ENCODE measurements at places on chromosomes 3 and 15.

GRCh38 chr3:176623468-176624150 is 573.7 kb downstream of the TBL1XR1 start:
- DNase-seq, result no peak

DNA sequence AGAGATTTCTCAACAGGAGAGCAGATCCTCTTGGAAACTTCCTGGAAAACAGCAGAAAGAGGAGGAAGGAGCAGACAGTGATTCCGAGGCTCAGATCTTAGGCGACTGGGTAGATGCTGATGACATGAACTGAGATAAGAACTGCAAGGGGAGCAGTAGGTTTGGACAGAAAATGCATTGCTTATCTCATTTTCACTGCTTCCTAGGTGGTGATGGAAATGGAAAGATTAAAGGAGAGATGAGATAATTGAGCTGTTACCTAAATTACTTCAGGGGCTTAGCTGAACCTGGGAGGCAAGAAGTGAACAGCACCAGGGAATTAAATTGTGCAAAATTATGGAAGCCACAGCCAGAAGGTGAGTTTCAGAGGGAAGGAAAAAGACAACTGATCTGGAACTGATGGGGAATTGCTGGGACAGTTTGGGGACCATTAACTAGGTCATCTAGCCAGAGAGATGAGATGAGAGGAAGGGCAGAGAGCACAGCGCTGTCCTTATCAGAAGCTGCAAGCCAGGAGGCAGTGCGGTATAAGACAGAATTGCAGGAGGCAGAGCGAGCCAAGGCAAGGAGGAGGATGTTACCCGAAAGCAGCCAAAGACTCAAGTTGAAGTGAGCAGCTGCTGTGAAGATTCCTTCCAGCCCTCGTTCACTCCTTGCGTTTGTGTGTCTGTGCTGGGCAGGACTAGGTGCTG is 140.4 kb downstream of the SRGAP3 start:
- DNase-seq, result no peak

DNA sequence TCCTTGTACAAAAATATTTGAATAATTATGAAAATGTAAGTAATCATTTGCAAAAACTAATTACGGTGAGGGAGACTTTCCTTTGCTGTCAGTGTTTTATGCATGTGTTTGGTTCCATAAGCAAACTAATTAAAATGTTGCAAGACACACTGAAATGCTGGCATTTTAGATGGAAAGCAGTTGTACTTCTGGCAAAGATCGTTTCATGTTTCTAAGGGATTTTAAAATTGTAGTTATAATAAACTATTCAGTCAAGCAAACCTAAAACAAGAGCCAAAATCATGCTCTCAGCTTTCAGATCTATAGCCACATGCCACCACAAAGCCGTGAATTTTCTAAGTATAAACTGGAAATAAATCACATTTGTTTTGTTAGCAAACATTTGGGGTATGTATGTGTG is 240.1 kb upstream of the ZNF385D start:
- no peak for DNase-seq

- no peak for DNase-seq
Measured at GRCh38 chr3:55718074-55718473, 231.0 kb upstream of the WNT5A start.

- no peak for DNase-seq
Measured at GRCh38 chr3:118466795-118467330, 567.8 kb downstream of the IGSF11 start.

DNA sequence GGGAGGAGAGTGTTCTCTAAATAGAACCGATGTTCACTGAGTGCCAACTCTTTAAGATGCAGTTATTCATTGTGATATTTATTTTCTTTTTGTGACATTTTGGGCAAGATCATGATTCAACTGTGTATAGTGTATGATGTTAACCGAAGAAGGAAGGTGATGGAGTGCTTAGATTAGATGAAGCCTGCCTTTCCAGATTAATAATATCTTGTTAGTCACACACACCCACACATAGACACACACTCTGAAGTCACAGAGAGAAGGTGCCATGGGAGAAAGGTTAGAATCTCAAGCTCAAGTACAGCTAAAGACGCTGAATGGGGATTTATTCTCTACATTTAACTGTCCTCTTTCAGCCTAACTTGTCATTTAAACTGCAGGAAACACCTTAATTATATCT is 77.0 kb downstream of the SLC9A9 start:
- no peak for DNase-seq

DNA sequence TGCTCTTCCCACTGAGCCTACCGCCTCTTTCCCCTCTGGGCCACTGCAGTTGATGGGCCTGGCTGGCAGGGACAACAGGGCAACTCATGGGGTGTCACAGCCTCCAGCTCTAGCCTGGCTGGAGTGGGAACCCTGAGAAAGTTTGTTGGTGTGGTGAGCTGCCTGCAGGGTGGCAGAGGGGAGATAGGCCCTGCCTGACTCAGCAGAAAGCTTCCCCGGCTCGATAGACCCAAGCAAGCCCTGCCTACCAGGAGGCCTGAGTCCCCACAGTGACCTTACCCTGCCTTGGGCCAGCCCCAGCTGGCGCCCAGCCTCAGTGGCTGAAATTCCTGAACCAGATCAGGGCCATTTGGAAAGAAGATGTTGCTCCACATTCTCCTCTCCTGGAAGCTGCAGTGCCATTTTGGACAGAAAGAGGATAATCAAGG is 29.4 kb downstream of the ABTB1 start:
- no peak for DNase-seq

GRCh38 chr3:22175947-22176346 is 424.9 kb upstream of the ZNF385D start:
- DNase-seq, result no peak

- DNase-seq, result no peak
Measured at GRCh38 chr3:128338536-128339330, 128.0 kb downstream of the DNAJB8 start.

DNA sequence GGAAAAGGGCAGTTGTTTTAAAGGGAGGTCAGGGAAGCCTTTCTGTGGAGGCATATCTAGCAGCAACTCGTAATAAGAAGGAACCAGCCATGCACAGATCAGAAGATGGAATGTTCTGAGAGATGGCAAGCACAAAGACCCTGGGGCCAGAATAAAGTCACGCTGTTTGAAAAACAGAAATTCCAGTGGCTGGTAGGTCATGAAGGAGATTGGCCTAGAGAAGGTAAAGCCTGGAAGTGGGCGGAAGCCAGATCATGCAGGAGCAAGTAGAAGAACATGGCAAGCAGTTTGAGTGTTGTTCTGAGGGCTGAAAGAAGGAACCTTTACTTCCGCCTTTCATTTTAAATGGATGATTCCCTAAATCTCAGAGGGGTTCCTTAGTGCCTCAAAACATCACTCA is 208.1 kb upstream of the PPP2R3A start:
- no peak for DNase-seq

- DNase-seq, result no peak
Measured at GRCh38 chr15:38479756-38480155, 25.8 kb downstream of the FAM98B start.

DNA sequence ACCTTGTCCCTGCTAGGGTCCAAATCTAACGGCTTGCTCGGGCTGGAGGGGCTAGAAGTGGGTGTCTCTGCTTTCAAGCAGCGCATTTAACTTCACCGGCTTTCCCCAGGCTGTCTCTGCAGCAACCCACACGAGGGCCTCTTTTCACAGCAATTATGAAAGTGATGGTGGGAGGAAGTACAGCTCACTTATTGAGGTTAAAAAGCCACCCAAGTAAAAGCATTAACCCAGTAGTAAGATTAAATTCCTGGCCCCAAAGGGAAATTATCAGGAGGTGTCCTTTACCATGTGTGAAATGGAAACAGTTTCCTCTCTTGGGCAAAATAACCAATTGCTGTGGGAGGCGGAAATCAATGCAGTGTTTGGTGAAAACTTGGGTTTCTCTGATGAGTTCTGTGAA is 41.1 kb downstream of the NGRN start:
- DNase-seq, result peak; percentile 60

- no peak for DNase-seq
Measured at GRCh38 chr3:185318141-185318540, 44.8 kb upstream of the MAP3K13 start.

DNA sequence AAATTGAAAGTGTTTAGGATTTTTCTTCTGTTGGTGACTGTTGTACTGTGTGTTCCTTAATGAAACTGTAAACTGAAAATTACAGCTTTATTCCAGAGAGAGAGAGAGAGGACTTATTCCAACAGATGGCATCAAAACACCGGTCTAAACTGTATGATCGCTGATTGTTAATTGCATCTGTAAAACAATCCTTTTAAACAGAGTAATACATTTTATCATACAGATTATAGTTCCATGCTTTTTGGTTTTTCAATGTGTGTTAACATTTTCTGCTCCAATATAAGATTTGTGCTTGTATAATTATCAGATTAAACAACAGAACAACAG is 289.7 kb upstream of the DNAJC19 start:
- no peak for DNase-seq

DNA sequence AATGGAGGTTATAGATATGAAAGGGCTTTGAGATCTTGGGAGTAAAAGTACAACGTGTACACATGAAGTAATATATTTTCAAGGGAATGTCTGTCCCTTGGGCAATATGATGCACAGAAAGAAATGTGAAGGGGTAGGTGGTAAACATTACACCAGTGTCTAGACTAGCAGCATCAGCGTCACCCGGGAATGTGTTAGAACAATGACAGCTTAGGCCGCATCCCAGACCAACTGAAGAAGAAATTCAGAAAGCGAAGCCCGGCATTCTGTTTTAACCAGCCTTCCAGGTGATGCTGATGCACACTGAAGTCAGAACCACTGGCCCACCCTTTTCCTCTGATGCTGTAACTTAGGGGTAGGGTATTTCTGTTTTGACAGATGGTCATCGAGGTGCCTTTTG is 6.3 kb downstream of the INAFM2 start:
- no peak for DNase-seq

DNA sequence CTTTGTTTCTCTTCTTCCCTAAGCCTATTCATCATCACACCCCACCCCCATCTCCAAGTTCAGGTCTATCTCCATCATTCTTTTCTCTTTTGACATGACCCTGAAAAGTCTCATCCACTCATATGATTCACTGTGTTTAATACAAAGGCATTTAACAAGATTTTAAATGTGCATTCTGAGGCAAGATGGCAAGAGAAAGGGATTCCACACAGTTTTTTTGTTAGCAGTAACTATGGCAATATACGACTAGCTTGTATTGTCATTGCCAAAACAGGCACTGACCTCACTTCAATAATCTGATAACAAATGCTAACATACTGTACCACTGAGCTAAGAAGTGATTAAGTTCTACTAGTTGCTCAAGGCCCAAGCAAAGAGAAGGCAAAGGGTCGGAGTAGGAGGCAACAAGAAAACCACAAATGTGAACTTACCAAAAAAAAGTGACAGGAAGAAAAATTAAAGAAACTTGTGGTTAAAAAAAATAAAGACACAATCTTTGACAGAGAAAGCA is 53.2 kb downstream of the FBN1 start:
- DNase-seq, result no peak

GRCh38 chr15:78206326-78207109 is 27.8 kb downstream of the ACSBG1 start:
- DNase-seq, result no peak

GRCh38 chr15:80455051-80455648 is 51.0 kb downstream of the ARNT2 start:
- no peak for DNase-seq

DNA sequence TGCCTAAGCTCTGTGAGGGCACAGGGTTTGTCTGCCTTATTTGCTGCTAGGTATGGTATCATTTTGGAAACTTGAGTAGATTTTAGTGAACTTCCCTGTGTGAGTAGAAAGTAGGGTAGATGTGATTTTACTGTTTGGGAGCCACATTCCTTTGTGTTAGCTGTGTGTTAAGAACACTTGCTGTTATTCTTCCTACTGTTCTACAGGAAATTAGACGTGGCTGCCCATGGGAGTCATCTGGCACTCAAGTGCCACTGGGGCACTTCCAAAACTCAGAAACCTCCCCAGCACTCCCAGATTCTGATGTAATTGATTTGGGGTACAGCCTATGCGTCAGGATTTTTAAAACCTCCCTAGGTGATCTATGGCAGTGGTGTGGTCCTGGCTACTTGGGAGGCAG is 369.9 kb upstream of the C2CD4B start:
- DNase-seq, result no peak

DNA sequence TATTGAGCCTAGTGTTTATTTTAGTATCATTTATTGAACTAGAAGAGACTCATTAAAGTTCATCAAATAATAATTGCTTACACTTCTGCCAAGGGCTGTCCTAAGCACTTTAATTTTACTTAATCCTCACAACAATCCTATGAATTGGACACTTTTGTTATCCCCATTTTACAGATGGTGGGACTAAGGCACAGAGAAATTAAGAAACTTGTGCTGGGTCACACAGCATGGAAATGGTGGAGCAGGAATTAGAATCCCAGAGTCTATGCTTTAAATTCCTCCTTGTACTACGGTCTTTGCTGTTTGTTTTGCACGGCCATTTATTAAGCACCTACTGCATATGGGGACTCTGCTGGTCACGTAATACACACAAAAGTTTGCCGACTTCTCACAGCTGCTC is 7.9 kb downstream of the ATP2B2 start:
- no peak for DNase-seq

DNA sequence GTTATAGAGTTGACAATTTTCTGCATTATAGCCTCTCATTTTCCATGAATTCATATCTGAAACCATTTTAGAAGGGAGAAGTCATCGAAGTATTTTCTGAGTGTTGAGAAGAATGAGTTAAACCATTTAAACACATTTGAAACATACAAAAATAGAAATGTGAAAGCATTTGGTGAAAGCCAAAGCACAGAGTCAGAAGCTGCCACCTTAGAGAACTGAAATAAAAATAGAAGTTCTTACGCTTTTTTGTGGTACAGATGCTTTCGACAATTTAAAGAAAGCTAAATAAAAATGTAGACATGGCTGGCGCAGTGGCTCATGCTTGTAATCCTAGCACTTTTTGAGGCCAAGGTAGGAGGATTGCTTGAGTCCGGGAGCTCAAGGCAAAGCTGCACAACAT is 9.0 kb downstream of the FANCD2OS start:
- no peak for DNase-seq

- no peak for DNase-seq
Measured at GRCh38 chr3:98553753-98554152, 22.0 kb downstream of the GPR15 start.

DNA sequence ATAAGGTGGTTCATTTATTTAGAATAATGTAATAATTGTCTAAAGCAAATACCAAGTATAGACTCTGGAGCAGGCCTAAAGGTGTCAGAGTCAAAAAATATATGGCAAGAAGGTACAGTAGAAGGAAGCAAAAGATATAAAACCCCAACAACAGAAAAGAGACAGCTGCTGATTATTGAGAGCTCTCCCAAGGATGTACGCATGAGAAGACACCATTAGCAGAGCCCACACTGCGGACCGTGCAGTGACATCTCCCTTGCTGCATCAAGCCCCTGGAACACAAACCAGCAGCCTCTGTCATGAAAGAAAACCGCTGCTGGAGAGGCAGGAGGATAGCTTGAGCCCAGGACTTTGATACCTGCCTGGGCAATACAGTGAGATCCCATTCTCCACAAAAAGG is 18.0 kb upstream of the SLC6A20 start:
- DNase-seq, result no peak

DNA sequence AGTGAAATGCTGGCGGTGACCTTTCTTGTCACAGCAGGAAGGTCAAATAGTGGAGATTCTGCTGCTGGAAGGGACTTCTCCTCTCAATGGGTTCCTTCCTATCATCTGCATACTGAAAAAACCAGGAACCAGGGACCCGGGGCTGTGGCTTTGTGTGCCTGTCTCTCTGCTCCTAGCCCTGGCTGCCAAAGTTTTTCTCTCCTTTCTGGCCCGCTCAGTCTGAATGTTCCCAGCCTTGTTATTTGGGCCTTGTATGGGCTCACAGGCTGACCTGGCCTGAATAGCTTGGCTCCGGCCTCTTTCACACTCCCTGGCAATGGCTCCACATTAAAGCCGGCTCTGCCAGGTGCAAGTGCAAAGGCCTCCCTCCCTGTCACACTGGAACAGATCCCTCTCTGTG is 94.7 kb downstream of the LRIG1 start:
- DNase-seq, result no peak

Measured in activated CD8-positive, alpha-beta T cell treated with anti-CD3 and anti-CD28 coated beads, Interleukin-2, amount 10 ng/mL, durations not matched to agents 7 days and 5 days (primary cell).